ENCODE measurements at places on chromosomes 12 and 14.

GRCh38 chr14:50726372-50727107, 58.4 kb upstream of the SAV1 start:
- H3K4me1 ChIP-seq, result peaks cover 19% of the 10 kb centered on the region
- H3K27ac ChIP-seq, result peak overlapping the region; percentile 42
- H3K27me3 ChIP-seq, result no peaks in the 10 kb centered on the region
- H3K4me3 ChIP-seq, result no peak overlapping the region

GRCh38 chr12:115297445-115297844, 613.5 kb upstream of the TBX3 start:
- no peaks in the 10 kb centered on the region for H3K4me1 ChIP-seq
- H3K27me3 ChIP-seq, result no peaks in the 10 kb centered on the region
- DNase-seq, result no peak
- H3K27ac ChIP-seq, result no peak overlapping the region
- no peak overlapping the region for H3K4me3 ChIP-seq

GRCh38 chr12:12683725-12684124, 12.3 kb downstream of the GPR19 start:
- no peak overlapping the region for H3K4me3 ChIP-seq
- DNase-seq, result no peak
- H3K27me3 ChIP-seq, result no peaks in the 10 kb centered on the region
- H3K27ac ChIP-seq, result no peak overlapping the region
- H3K36me3 ChIP-seq, result no peaks in the 10 kb centered on the region
- H3K4me1 ChIP-seq, result no peaks in the 10 kb centered on the region

GRCh38 chr12:12282761-12283425, 16.0 kb upstream of the LRP6 start:
- H3K36me3 ChIP-seq, result no peaks in the 10 kb centered on the region
- DNase-seq, result no peak
- no peaks in the 10 kb centered on the region for H3K27me3 ChIP-seq
- H3K27ac ChIP-seq, result no peak overlapping the region

GRCh38 chr12:50925342-50925651, 27.0 kb upstream of the HIGD1C start:
- no peak overlapping the region for H3K27ac ChIP-seq
- H3K4me1 ChIP-seq, result peaks cover 9% of the 10 kb centered on the region
- no peaks in the 10 kb centered on the region for H3K27me3 ChIP-seq
- H3K4me3 ChIP-seq, result no peak overlapping the region
- DNase-seq, result no peak

GRCh38 chr12:69170293-69170692, 69.1 kb upstream of the CPSF6 start:
- no peak overlapping the region for H3K4me3 ChIP-seq
- no peaks in the 10 kb centered on the region for H3K36me3 ChIP-seq
- no peaks in the 10 kb centered on the region for H3K4me1 ChIP-seq
- no peak for DNase-seq
- no peaks in the 10 kb centered on the region for H3K27me3 ChIP-seq
- no peak overlapping the region for H3K27ac ChIP-seq

DNA sequence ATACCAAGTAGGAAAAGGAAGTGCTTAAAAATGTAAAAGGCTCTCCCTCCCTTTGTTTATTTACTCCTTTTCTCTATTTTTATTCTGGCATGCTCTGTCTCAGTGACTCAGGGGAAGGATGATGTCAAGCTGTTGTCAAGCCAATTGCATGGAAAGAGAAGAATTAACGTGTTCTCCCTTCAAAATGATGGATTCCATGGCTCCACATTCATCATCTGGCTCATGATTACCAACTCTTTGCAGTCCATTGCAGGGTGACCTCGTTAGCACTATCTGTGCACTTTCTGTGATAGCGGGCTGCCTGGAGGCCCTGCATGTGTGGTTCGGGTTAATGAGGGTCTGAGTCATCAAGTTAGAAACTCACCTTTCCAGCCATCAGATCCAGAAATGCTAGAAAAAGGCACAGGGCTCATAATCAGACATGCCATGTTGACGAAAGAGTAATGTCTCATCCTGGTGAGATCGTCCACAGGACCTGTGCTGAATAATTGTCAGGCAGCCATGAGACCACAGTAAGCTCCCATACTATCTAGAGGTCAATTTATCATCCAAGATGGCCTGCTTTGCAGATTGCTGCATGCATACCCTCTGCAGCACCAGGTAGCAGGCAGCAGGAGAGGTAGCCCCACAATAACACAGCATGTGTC, 79.2 kb upstream of the BTG1 start:
- no peak overlapping the region for H3K27ac ChIP-seq
- no peaks in the 10 kb centered on the region for H3K4me1 ChIP-seq
- no peaks in the 10 kb centered on the region for H3K27me3 ChIP-seq
- no peak overlapping the region for H3K4me3 ChIP-seq
- no peaks in the 10 kb centered on the region for H3K36me3 ChIP-seq
- DNase-seq, result no peak

GRCh38 chr12:50249464-50250182, 33.7 kb downstream of the LIMA1 start:
- no peak for DNase-seq
- H3K27ac ChIP-seq, result no peak overlapping the region
- H3K27me3 ChIP-seq, result no peaks in the 10 kb centered on the region
- H3K4me1 ChIP-seq, result peaks cover 6% of the 10 kb centered on the region

GRCh38 chr14:64771161-64771560, 66.9 kb downstream of the PLEKHG3 start:
- H3K27ac ChIP-seq, result no peak overlapping the region
- no peaks in the 10 kb centered on the region for H3K27me3 ChIP-seq
- peaks cover 26% of the 10 kb centered on the region for H3K4me1 ChIP-seq
- no peak for DNase-seq
- no peaks in the 10 kb centered on the region for H3K36me3 ChIP-seq
- H3K4me3 ChIP-seq, result no peak overlapping the region

DNA sequence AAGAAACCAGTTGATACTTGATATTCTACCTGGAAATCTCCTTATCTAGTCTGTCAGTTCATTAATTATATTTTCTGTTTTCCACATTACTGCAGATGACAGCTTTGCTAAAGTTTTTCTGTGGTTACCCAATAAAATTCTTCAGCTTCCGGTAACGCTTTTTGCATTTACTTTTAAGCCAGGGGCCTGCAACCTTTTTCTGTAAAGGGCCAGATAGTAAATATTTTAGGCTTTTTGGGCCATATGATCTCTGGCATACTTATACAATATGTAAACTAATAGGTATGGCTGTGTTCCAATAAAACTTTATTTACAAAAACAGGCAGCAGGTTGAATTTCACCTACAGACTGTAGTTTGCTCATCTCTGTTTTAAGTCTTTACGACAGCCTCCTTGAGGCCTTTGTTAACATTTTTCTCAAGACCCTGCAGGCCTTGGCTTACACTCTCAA, 48.3 kb downstream of the SPATS2 start:
- H3K36me3 ChIP-seq, result no peaks in the 10 kb centered on the region
- H3K4me3 ChIP-seq, result no peak overlapping the region
- no peaks in the 10 kb centered on the region for H3K27me3 ChIP-seq
- no peak for DNase-seq
- H3K4me1 ChIP-seq, result no peaks in the 10 kb centered on the region

- no peak overlapping the region for H3K4me3 ChIP-seq
- no peaks in the 10 kb centered on the region for H3K4me1 ChIP-seq
- no peaks in the 10 kb centered on the region for H3K36me3 ChIP-seq
- H3K27me3 ChIP-seq, result no peaks in the 10 kb centered on the region
Observed at GRCh38 chr12:121927813-121928212, 9.4 kb downstream of the CFAP251 start.

Measured in CD4-positive, alpha-beta memory T cell (primary cell).